ENCODE measurements at places on chromosomes 2 and 18.

DNA sequence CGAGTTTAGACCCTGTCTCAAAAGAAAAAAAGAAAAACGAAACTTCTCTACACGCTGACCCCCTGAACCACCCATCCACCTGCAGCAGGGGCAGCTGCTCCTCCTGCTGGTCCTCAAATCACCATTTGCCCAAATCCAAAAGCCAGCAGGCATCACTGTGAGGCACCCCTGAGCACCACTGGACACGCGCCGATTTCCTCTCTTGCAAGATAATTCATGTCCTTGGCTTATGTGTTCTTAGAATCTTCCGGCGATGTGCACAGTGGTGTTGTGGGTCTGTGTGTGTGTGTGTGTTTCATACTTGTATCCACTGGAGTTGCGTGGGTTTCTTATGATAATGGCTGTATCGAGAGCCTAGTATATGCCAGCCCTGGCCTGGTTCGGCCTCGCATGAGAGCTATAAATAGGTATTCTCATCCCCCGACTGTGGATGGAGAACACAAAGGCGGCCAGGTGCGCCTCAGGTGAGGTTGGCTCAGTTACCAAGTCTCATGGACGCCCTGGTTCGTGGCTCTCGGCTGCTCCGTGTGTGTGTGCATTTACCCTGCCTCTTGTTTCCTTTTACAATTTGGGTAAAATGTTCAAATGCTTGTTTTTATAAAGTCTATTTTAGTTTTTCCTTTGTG is 235.5 kb downstream of the HDAC4 start:
- no peak for DNase-seq

GRCh38 chr2:203678971-203679370 is 27.5 kb upstream of the CD28 start:
- no peak for DNase-seq

DNA sequence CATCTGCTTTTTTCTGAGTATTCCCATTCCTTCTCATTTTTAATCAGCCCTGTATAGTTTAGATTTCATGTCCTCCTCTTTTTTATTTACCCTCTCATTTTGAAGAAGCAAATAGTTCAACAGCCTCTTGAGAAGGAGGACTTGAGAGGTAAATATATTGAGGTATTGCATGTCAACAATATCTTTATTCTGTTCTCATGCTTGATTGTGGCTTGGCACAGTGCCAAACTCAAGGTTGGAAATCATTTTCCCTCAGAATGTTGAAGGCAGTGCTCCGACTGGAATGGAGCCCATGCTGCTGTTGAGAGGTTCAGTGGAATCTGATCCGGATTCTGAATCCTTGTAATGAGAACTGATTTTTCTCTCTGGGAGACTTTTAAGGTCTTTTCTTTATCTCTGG is 31.0 kb upstream of the GALNT3 start:
- no peak for DNase-seq

GRCh38 chr2:45311559-45311958 is 299.5 kb downstream of the SRBD1 start:
- DNase-seq: no peak

DNA sequence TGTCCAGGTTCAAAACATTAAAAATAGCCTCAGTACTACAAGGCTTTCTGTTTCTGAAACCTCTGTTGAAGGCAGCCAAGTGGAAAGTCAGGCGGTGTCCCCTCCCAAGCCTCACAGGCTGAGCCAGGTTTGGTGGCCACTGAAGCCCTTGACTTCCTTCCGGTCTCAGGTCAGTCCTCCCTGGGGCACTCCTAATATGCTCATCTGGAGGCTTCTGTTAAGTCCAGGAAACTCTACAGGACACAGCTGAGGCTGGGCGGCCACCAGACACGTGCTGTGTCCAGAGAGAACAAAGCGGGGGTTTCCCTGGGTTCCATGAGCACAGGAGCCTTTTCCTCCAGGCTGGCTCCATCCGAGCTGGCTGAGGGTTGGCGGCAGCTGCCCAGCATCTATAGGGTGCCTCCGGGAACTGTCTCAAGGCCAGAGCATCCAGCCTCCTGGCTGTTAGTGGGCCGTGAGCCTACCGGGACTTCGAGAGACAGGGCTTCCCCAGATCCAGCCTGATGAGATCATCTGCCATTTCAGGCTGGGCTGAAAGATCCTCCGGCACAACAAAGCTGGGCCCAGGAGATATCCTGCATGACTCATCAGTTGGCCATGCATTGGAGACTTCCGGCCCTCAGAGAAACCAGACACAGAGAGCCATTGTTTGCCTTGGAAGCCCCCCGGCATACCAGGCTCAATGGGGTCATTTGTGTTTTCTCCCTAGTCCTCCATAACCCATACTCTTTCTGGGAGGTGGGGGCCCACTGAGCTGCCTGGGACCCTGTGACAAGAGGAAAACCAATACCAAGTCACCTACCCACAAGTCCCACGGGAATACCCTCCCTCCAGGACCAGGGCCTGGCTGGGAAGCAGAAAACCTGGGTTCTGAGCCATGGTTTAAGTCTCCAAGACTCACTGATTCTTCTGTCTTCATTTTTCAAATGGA is 71.7 kb downstream of the HS1BP3 start:
- no peak for DNase-seq

DNA sequence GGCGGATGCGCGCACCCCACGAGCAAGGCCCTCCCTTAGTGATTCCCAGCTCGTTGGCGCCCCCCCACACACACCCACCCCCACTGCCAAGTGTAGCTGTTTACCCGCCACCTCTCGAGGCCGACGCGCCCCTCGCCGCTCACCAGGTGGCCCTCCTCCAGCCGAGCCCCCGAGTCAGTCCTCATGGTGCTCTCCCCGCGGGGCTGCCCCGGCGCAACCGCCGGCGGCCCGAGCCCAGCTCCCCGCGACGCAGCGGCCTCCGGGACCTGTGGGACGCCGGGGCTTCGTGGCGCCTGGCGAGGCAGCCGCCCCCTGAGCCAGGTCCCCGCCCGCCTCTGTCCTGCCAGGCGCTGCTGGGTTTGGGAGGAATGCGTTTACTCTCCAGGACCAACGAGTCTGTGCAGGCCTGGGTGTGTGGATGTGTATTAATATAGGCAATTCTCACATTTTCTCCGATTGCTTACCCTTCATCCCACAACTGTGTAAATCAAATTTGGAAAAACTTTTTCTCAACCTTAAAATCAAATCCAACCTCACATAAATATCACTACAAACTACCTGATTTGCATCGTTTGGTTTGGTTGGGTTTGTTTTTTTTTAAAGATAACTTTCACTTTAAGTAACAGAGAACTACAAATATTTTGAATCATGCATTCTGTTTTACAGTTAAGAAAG is at the start of gene TMEM237:
Gene TMEM237, minus strand, starts transcription at position 288 of the 675 bp plus-strand sequence. Its CDS starts 103 bp downstream, at position 185.
- no peak for DNase-seq

DNA sequence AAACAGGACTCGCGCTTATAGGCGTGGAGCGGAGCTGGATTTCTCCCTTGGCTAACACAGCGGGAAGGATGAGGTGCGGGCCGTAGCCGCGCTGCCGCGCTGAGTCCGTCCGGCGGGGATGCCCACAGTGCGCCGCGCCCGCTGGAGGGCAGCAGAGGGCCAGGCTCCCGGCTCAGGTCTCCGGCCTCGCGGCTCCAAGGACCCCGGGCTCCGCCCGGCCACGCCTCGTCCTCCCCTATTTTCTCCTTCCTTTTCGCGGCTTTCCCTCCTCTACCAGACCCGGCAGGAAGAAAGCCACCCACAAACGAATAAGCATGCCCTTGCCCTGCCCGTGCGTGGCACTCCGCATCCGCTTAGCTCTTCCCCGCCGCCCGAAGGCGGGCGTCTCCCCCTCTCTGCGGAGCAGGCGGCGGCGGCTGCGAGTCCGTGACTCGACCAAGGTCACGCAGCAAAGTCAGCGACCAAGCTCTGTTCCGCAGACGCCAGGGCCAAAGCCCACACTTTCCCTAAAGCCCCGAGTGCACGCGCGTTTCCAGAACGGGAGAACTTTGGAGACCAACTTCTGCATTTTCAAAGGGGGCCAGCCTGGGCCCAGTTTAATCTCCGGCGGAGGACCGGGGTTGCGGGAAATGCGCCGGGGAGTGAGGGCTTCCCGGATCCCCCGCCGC is 48.5 kb downstream of the KCNIP3 start:
- DNase-seq: no peak

DNA sequence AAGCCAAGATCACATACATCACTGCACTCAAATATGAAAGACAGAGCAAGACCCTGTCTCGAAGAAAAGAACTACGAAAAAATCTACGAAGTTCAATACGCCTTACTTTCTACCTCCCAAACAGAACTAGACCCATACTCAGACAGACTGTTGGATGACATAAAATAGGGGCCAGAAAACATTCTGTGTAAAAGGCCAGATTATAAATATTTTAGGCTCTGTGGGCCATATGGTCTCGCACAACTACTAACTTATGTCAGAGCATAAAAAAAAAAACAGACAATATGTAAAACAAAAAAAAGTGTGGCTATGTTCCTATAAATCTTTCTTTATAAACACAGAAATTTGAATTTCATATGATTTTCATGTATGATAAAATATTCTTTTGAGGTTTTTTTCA is 40.8 kb downstream of the NBAS start:
- DNase-seq: no peak

DNA sequence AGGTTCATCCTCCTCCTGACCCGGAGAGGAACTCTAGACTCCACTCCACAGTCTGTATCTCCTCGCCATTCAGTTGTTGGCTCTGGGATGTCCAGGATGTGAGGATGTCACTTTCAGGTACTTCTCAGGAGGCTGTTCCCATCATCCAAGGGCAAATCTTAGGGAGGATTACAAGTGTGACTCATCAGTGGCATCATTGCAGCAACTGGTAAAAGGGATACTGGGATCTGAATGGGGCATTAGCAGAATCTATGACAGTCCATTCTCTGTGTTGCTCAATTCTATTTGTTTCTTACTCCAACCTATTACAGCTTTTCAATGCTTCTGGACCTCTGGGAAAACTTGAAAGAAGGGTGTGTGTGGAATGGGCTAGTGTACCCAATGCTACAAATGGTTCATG is 81.5 kb upstream of the FN1 start:
- no peak for DNase-seq

GRCh38 chr2:17208511-17208910 is 309.7 kb downstream of the RAD51AP2 start:
- DNase-seq: no peak

DNA sequence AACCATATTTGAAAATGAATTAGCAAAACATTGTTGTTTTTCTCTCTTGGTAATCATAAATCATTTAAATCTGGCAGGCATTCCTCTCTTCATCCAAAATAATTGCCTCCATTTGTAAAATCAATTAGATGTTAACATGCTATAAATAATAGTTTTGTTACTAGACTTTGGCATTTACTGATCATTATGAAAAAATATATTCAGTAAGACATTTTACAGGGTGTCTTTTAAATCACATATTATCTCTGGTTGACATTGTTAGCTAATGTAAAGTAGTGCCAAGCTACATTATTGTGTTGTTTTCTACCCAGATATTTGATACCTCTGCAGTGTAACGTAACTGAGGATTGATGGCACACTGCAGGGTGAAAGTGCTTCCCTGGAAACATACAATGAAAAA is 31.8 kb upstream of the DLX1 start:
- DNase-seq: no peak

GRCh38 chr2:188720811-188721605 is 253.2 kb upstream of the COL3A1 start:
- no peak for DNase-seq

All from activated CD8-positive, alpha-beta memory T cell treated with anti-CD3 and anti-CD28 coated beads for 4 hours (primary cell).